CD8-positive, alpha-beta memory T cell (primary cell): ENCODE measurements at places on chromosomes 2 and 18.
A peak's percentile ranks its signal among the peaks of the same experiment; 100 is the strongest.

DNA sequence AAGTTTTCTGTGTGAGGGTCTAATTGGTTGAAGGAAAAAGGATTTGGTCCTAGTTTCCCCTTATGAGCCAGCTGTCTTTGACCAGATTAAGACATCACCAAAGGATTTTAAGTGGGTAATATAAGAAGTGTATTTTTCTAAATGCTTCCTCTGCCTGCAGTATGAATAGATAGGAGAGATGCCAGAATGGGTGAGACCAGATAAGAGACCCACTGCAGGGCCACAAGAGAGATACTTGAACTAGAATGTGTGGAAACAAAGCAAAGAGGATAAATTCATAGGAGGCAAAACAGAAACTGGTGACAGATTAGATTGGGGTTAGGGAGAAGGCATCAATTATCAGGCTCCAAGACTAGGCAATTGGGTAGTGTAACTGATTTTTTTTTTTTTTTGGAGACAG, 1.1 kb upstream of the HDHD2 start:
- no peak for DNase-seq

GRCh38 chr18:76369791-76370190, 125.3 kb downstream of the ZNF516 start:
- DNase-seq = no peak

DNA sequence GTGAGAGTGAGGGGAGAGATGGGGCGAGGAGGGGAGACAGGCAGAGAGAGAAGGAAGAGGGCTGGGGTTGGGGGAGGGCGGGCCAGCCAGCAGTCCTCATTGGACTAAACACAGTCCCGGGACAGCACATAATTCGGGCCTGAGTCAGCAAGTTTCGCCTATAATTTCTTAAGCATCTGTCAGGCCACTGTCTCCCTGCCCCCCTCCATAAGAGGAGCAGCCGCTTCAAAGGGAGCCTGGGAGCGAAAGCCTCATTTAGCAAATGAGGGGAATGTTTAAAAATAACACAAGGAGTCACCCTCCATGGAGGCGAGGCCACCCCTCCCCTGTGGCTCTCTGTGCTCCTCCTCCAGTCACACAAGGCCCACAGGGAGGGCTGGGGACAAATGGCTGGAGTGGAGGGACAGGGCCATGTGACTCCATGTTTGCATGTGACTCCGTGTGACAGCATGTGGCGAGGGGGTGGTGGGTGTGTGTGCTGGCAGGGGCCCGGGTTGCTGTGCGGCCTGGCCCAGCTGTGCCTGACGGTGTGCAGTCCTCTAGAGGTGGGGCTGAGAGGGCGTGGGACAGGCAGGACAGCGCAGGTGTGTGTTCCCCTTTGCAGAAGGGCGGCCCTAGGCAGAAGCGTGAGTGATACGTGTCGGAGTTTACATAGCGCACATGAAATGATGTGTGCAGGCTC, 162.4 kb downstream of the CELF4 start:
- no peak for DNase-seq

DNA sequence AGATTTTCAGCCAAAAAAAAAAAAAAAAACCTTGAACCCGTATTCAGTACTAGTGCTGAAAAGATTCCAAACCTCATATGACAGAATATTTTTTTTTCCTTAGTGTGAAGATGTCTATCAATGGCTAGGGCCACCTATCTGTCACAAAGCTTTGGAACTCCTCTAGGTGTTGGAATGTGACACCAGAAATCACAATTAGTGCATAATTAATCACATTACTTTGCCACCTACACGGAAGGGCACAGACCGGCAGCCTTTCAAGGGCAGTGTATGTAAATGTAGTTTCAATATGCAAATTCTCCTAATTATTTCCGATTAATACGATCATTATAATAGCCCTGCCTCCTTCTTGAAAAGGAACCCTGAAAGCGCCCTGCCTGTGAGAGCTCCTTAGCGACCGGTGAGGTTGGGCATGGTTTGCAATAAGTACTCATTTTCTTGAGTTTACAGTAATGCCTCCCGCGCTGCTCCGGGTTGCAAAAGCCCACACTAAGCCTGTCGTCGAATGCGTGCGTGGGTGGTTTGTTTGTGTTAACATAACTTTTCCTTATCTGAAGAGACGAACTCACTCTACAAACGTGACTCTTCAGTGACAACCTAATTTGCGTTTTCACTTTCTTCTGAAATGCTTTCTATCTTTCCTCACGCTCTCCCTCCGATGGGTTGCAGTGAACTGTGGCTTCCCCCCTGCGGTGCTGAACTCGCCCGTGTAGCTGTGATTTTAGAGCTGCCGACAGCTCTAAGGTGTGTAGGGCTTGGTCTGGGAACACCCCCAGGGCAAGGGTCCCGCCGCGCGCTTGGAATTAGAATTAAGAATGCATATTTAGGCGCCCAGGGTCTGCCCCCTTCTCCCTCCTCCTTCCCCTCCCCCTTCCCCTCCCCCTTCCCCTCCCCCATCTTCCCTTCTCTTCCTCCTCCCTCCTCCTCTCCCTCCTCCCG, 765 bp upstream of the ID2 start:
- peak; percentile 71 for DNase-seq

- no peak for DNase-seq
Observed at GRCh38 chr18:79374408-79375171, 21.1 kb upstream of the NFATC1 start.

GRCh38 chr2:19673213-19673791, 228.5 kb downstream of the TTC32 start:
- no peak for DNase-seq

DNA sequence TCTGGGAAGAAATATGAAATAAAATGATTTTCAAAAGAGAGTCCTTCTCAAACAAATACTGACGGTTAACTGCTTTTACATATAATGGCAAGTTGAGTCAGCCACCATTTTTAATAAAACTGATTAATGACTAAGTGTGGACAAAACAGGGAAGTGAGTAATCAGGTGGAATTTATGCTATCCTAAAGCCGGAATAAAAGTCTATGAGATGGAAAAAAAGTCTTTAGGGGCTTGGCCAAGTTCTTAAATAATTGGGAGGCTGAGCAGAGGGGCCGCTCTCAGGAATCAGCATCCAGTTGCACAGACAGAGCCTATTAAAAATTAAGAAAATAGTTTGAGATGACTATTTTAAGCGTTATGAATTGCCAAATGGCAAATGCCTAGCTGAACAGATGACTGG, 58.6 kb upstream of the AFF3 start:
- DNase-seq = no peak

DNA sequence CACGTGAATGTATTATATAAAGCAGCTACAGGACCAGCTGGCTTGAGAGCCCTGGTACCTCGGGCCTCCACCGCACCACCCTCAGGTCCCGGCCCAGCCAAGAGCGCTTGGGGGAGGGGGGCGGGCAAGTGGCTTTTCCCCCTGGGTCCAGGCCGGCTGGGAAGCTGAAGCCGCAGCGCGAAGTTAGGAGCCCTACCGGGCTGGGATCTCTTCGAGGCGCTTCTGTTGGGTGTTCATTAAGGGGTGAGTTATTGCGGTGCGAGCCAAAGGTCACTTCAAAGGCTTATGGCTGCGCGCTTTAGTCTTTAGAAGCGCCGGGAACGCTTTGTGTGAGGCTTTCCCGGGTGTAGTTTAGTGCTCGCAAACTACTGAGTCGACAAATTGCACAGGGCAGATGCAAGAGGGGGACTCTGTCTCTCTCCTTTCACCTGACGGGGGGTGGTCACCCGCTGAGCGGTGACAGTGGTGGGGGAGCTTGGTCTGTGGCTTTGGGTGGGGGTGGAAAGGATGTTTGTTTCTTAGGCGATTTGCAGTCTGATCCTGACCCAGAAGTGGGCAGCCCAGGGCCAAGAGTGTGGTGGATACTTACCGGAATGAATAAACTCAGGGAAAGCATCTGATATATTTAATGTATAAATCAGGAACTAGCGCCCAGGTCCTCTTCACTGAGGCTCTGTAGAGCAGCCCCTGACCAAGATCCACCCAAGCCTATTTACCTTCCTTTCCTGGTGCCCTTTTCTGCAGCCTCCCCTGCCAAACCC, 6.0 kb downstream of the HOXD3 start:
- no peak for DNase-seq

DNA sequence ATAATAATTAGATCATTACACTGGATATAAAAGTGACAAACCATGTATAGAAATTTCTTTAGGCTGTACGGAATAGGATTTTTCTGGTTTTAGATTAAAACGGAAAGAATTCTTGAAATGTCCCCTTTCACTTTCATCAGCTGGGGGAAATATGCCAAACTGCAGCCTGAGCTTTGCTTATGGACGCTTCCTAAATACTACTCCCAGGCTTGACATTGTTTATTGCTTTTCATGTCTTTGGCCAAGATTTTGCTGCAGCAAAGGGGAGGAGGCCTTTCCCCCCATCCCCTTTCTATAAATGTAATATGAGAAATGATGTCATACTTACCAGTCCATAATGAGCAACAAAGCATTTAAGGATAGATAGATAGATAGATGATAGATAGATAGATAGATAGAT, 158.4 kb downstream of the MAP2 start:
- DNase-seq = no peak

DNA sequence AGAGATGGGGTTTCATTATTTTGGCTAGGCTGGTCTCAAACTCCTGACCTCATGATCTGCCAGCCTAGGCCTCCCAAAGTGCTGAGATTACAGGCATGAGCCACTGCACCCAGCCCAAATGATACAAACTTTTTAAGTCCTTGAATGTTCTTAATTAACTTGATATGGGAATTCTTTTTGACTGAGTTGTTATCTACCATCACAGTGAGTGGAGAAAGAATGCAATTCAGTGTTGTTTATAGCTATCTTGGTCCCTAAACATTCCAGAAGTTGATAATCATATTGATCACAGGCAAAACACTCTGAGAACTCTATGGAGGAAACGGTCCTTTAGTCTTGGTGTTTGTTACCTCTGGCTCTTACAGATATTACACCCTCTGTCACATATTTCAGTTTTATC, 1072.5 kb downstream of the SUCLG1 start:
- no peak for DNase-seq

- DNase-seq = no peak
Observed at GRCh38 chr2:174581491-174581890, 16.1 kb downstream of the WIPF1 start.

GRCh38 chr2:213161759-213162515, 10.5 kb upstream of the IKZF2 start:
- DNase-seq = no peak

DNA sequence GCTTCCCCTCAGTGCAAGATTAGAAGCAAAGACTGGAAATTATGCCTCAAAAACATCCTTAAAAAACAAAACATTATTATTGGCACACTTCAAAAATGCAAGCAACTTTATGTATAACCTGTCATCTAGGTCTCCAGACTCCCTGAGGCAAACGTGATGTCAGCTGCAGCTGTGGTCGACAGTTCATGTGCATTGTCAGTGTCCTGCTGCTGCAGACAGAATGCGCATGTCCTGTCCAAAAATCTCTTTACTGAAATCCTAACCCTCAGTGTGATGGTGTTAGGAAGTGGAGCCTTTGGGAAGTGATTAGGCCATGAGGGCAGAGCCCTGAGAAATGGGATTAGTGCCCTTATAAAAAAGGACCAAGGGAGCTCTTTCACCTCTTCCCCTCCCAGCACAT, 126.9 kb downstream of the CYRIA start:
- no peak for DNase-seq
